Breast epithelium (tissue), 4 donors: ENCODE measurements at places on chromosomes 4 and X.

DNA sequence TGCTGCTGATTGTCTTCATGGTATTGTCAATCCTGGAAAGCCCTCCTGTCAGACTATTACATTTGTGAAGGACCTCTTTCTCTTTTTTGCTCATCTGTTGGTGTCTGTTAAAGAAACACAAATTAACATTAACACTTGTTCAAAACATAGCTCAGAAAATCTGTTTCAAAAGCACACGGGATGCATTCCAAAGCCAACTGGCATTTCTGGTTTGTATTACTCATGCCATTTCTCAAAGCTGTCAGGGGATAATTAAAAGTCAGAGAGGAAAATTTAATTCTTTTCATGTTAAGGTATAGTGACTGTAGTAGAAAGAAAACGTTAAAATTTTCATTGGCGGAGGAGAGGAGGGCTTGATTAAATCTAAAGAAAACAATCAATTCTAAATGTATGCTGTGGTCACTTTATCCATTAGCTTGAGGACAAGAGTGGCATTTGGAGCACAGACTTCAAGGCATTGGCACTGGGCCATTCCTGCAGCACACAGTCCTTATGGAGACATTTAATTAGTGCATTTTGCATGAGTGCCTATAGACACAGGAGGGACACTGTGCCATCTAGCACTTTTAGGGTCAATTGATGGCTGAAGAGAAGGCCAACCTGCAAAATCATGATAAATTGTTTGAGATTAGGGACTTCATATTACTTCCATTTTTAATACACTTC is 21.2 kb upstream of the GLRA2 start:
- H3K4me3 ChIP-seq = no peak overlapping the region
- H3K27ac ChIP-seq = no peak overlapping the region
- no peaks in the 10 kb centered on the region for H3K36me3 ChIP-seq
- no peak for DNase-seq

- H3K27me3 ChIP-seq = no peaks in the 10 kb centered on the region
- no peak for DNase-seq
- no peak overlapping the region for H3K27ac ChIP-seq
- H3K4me1 ChIP-seq = no peaks in the 10 kb centered on the region
Observed at GRCh38 chr4:6834867-6835266, 52.3 kb downstream of the KIAA0232 start.

- no peak for DNase-seq
- H3K4me3 ChIP-seq = no peak overlapping the region
- H3K36me3 ChIP-seq = no peaks in the 10 kb centered on the region
- H3K27me3 ChIP-seq = no peaks in the 10 kb centered on the region
Observed at GRCh38 chrX:39675619-39676018, 422.1 kb downstream of the BCOR start.

DNA sequence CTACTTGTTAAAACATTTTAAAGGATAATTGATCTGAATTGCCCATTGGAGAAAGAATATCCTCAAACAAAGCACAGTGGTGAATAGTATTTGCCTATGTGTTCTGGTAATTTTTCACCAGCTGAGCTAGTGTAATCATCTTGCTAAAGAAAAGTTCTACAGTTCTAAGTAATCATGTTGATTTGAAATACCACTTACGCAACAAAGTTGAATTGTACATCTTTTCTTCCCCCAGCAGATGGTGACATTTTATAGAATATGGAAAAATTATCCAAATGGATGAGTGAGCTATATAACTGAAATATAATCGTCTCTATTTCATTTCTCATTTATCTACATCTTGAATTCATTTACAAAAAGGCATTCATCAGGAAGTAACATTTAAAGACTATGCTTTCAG is 9.7 kb upstream of the ZNF674 start:
- DNase-seq = no peak
- H3K4me3 ChIP-seq = no peak overlapping the region
- no peaks in the 10 kb centered on the region for H3K4me1 ChIP-seq
- no peaks in the 10 kb centered on the region for H3K27me3 ChIP-seq

DNA sequence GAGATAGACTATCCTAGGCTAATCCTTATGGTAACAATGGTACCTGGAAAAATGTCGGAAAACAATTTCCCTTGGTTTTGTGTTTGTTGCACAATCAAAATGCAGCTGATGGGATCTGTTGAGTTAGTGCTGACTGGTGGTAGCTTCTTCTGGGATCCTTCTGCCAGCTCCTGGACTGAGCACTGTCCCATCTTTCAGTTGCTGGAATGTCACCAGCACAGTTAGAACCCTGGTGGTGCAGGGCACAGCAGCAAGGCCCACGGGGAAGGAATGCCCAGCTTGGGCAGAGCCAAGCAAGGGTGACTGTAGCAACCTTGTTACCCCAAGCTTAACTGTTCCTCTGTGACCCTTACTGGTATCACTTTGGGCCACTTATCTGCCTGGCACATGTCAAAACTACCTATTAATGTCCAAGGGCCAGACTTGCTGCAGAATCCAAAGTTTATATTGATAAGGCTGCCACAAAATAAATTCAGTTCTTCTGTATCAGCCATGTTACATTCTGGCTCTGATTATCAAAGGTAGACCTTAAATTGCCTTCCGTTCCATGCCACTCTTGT is 53.1 kb downstream of the GK start:
- H3K36me3 ChIP-seq = no peaks in the 10 kb centered on the region
- H3K4me1 ChIP-seq = no peaks in the 10 kb centered on the region
- no peaks in the 10 kb centered on the region for H3K27me3 ChIP-seq
- H3K27ac ChIP-seq = no peak overlapping the region
